ENCODE measurements at places on chromosomes 11 and 22. TPM values are rescaled to one million over a fixed set of nuclear protein-coding genes. Genes with fewer than 3 reads are reported as not detected.

Gene PATE4
- not detected for total RNA-seq

Gene SMTNL1
- not detected for total RNA-seq

Gene GRK3
- total RNA-seq: 2.2 TPM

Gene MMP27
- not detected for total RNA-seq

Gene SEPTIN3
- total RNA-seq: 0.22 TPM

Gene OTOG
- total RNA-seq: not detected

Gene OR2AT4
- total RNA-seq: not detected

Gene CXCR5
- total RNA-seq: not detected

Gene NXPE2
- total RNA-seq: 0.76 TPM

Gene ENTHD1
- under 0.01 TPM for total RNA-seq

Gene MMP12
- total RNA-seq: 0.26 TPM

Gene MUC6
- not detected for total RNA-seq

Gene FGF19
- total RNA-seq: not detected

Gene FAU
- total RNA-seq: 154 TPM

Gene PNPLA5
- total RNA-seq: 0.13 TPM

Gene GUCY1A2
- total RNA-seq: 0.91 TPM
